ENCODE measurements at places on chromosomes 16 and 17.

GRCh38 chr17:68353111-68353521 is 61.8 kb downstream of the ARSG start:
- DNase-seq: no peak

DNA sequence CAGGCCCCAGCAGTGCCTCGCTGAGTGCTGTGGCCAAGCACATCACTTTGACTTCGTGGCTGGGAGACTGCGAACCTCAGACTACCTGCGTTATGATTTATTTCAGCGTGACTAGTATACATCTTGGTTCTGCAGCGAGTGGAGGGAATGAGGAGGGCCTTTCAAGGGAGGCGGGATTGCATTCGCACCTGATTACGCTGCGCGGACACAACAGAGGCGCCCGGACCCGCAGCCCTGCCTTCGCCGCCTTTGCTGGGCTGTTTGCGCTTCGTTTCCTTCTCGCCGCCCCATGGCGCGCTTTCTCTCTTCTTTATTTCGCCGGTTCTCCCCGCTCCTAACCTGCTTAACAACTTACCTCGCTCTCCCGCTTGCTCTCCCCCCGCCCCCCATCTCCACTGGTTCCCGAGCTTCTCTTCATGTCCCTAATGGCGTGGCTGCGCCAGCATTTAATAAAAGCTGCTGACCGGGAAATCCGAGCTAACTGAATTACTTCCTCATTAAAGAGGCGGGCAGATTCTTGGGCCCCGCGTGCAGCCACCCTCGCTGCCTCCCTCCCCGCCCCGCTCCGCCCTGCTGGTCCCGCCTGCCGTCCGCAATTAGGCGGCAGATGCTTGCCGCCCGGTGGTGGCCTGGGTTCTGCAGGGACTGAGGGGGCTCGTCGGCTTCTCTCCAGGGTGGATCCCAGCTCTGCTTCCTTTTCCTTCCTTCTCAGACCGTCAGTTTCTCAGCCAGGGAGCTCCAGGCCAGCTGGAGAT is 257.6 kb upstream of the SDK2 start:
- no peak for DNase-seq

DNA sequence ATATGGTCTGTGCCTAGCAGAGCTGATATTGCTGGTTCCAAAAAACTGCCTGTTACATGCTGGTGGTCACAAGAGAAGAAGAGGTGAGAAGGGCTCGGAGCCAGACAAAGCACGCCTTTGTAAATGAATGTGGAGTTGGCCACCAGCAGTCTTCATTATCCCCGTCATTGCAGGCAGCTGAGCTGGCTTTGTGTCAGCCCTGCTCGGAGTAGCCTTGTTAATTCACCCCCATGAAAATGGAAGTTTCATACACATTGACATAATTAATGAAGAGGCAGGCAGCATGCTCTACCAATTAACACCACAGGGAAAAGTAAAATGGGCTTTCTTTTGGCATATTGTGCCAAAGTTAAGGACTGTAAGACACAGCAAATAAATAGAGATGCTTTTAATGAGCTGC is 113.7 kb upstream of the RBFOX1 start:
- no peak for DNase-seq

DNA sequence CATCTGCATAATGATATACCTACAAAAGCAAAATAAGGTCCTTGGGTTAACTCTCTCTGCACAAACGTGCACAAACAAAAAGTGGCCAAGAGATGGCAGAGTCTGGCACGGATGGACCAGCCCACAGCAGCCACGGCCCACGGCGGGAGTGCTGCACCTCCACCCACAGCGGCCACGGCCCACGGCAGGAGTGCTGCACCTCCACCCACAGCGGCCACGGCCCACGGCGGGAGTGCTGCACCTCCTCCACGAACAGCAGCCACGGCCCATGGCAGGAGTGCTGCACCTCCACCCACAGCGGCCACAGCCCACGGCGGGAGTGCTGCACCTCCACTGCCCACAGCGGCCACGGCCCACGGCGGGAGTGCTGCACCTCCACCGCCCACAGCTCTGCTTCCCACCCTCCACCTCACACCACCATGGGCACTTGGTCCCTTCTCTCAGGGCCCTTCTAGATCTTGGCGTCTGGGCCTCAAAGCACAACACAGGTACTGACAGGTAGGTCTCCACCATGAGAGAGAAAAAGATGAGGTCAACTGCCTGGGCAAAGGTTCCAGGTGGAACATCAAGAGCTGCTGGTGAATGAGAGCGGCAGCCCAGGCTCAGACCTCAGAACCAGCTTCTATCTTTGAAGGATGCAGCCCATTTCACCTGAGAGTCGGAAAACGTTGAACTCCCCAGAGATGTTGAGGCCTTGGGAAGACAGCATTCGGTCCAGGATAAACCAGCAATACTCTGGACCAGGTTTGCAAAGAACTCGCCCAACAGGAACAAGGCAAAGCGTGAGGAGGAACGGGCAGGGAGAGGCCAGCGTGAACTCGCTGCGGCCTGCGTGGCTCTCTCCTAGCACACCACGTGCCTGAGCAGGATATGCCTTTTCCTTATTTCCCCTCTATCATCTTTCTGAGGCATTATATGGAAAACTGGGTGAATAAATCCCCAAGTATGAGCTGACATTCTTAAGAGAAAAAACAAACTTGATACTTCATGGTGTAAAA is 124.5 kb downstream of the ZNF778 start:
- DNase-seq: no peak

GRCh38 chr17:14794961-14795360 is 470.2 kb downstream of the PMP22 start:
- DNase-seq: no peak

- no peak for DNase-seq
These were observed 239.9 kb upstream of the DYNLRB2 start for GRCh38 chr16:80300876-80301275.

GRCh38 chr17:50173335-50173941 is 7.6 kb downstream of the SGCA start:
- DNase-seq: peak; percentile 37

- peak; percentile 93 for DNase-seq
These were observed 192.8 kb downstream of the MAP2K6 start for GRCh38 chr17:69607162-69607834.

GRCh38 chr16:31451681-31452351 is 7.5 kb upstream of the ARMC5 start:
- DNase-seq: peak; percentile 71

- no peak for DNase-seq
These were observed 22.3 kb upstream of the SMPD3 start for GRCh38 chr16:68470461-68471150.

- peak; percentile 68 for DNase-seq
These were observed 1.8 kb downstream of the LCAT start for GRCh38 chr16:67942200-67942509.

- DNase-seq: no peak
These were observed 139.4 kb downstream of the ZFHX3 start for GRCh38 chr16:72908362-72909167.

DNA sequence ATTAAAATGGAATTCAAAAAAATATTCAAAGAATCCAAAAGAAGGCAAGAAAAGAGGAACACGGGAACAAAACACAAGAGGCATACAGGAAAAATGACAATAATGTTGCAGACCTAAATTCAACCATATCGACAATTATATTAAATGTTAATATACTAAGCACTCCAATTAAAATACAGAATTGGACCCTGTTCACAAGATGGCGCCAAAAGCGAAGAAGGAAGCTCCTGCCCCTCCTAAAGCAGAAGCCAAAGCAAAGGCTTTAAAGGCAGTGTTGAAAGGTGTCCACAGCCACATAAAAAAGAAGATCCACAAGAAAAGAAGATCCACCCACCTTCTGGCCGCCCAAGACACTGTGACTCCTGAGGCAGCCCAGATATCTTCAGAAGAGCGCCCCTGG is 6.3 kb upstream of the XAF1 start:
- DNase-seq: peak; percentile 49

- peak; percentile 97 for DNase-seq
These were observed 452 bp downstream of the SREBF1 start for GRCh38 chr17:17836250-17836817.

DNA sequence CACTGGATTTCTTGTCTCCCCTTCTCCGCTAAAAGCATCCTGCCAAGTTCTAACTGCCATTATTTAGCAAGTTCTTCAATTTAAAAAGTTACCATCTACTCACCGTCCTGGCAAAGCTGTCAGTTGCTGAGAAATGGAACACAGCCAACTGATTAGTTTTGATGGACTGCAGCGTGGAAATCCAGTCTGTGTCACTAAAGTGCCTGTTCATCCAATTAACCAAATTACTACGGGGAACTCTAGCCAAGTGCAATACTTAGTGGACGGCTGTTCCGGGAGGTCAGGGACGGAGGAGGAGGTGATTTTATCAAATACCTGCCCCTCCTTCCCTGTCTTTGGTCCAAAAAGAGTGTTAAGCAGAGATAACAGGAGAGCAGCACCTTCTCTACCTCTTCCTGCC is 260.7 kb downstream of the MAF start:
- no peak for DNase-seq

DNA sequence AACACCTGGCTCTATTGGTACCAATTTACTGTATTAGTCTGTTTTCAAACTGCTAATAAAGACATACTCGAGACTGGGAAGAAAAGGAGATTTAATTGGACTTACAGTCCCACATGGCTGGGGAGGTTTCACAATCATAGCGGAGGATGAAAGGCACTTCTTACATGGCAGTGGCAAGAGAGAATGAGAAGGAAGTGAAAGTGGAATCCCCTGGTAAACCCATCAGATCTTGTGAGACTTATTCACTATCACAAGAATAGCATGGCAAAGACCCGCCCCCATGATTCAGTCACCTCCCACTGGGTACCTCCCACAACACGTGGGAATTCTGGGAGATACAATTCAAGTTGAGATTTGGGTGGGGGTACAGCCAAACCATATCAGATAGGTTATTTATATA is 22.6 kb upstream of the GOSR1 start:
- DNase-seq: no peak

- no peak for DNase-seq
These were observed 3.2 kb downstream of the ZNF205 start for GRCh38 chr16:3115561-3115960.

DNA sequence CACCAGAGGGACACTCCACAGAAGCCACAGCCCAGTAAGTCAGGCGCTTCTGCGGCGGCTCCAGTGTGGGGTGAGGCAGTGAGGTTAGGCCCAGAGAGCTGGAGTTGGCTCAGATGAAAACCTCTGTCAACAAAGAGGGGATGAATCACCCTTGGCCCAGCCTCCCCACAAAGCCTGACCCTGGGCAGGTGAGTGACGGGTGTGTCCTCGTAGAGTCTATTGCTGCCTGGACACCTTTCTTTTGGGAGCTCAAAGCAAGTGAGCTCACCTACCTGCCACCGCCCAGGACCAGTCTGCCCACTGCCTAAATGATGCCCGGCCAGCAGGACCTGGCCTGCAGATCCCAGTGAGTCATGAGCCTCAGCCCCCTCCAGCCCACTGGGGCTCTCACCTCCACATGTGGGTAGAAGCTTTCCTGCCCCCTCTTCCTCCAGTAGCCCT is 24.9 kb upstream of the DBNDD1 start:
- no peak for DNase-seq

- DNase-seq: no peak
These were observed 53.6 kb upstream of the ICAM2 start for GRCh38 chr17:64073771-64074703.

DNA sequence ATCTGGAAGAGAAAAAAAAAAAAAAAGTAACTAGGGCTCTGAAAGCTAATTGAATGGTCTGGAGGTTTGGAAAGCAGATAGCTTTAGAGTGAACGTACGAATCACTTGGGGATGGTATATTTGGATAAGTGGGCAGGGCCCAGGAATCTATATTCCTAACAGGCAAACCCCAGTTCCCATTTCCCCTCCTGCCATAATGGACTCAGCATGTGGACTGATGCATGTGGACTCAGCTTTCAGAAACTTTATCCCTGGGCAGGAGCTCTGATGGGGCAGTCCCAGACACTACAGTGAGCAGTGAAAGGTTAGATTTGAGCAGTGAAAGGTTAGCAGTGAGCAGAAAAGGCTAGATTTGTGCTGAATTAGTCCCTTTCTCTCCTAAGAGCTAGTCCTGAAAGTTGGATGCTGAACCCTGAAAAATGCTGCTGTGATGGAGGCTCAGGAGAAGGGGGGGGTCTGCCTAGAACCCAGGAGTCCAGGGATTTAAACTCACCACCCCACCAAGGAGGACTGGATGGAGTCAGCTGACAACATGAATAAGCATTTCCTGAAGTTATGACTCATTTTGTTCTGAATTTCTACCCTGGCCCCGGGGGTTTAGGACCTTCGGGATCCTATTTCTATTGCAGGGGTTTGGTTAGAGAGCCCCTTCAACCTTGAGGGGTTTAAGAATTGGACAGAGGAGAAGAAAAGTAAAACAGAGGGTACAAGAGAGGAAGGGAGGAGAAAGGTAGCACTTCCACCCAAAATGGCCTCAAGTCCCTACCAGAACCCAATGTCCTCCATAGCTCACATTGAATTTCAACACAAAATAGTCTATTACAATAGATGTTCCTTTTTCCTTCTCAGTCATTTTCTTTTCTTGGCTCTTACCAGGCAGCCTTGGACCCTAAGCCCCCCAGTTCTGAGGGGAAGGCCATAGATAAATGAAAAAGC is 10.3 kb upstream of the FZD2 start:
- DNase-seq: peak; percentile 55

GRCh38 chr17:81460856-81461460 is 51.6 kb downstream of the ACTG1 start:
- no peak for DNase-seq

DNA sequence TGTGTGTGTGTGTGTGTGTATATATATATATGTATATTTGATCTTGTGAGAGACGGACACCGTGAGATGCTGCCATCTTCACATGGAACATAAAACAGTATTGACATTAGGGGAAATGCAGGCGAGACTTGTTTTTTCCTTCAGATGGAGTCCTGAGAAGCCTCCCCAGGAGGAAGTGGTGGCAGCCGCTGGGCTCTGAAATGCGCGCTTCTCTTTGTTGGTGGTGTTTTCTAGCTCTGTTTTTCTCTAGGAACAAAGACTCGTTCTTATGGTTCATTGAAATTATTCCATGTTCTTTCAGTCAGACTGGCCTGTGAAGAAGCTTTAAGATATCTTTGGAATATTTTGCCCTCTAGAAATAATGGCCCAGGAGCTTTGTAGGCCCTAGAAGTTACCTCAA is 32.9 kb downstream of the SNX29 start:
- DNase-seq: no peak

GRCh38 chr16:19166500-19166899 is 1.5 kb upstream of the SYT17 start:
- DNase-seq: no peak

DNA sequence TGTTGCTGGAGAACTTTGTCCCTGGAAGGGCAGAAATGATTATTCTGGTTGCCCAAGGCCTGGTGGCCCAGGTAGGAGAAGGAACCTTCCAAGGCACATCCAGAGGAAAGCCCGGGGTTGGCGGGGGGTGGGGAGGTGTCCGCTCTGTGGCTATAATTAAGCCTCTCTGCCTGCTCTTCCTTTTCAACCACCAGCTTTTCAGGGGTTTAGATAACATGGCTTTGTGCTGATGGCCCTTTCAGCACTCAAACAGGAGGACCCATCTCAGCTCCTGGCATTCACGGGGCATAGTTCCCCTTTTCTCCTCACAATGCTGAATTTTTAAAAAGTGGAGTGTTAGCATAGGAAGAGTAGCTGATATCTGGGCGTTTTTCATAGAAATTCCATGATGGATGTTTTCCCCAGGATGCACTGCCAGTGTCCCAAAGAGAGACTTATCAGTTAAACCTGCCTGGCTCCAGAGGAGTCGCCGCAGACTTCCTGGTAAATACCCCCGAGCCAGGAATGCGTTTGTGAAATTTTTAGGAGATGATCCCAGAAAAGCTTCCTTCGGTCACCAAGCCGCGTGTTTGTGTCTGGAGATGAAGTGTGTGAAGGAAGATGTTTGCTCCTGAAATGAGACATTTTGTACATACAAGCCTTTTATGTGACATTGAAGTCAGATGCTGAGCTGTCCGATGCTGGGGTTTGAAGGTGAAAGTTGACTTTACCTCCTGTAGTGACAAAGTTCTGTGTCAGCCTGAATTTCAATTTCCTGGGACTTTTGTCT is 188.5 kb downstream of the MSI2 start:
- DNase-seq: no peak

Measured in dermis blood vessel endothelial cell (primary cell).